ENCODE measurements at places on chromosomes 7 and 10.

- peak; percentile 79 for DNase-seq
Measured at GRCh38 chr7:51123322-51124019, 193.1 kb downstream of the COBL start.

- DNase-seq, result no peak
Measured at GRCh38 chr7:127813991-127814541, 162.1 kb downstream of the SND1 start.

DNA sequence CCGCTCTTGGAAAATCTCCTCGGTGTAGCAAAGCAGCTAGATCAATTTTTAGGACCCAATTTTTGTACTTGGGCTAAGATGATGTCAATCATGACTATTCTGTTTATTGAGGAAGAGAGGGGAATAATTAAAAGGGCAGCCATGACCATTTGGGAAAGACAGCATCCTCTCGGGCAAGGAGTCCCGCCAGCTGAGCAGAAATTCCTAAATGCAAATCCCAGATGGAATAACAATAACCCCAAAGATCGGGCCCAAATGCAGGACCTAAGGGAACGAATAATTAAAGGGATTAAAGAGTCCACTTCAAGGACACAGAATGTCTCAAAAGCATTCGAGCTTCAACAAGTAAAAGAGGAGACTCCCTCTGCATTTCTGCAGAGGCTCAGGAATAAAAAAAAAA is 18.7 kb downstream of the COL17A1 start:
- no peak for DNase-seq

- DNase-seq, result no peak
Measured at GRCh38 chr7:90828601-90829000, 232.5 kb downstream of the CDK14 start.

DNA sequence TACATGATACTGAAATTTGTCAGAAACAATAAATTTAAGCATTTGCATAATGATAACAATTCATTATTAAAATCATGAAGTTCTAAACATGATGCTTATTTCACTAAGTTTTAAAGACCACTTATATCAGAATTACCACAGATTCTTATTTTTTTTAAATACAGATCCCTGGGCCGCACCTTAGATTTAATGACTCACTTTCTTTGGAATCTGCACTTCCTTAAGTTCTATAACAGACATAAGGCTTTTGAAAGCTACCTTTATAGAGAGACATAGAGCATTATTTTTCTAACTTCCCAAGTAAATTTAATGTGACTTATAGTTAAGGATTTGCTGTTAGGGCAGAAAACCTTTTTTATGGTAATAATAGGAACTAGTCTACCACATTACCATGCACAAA is 214.9 kb downstream of the IPMK start:
- no peak for DNase-seq

- no peak for DNase-seq
Measured at GRCh38 chr7:80313716-80314115, 179.1 kb downstream of the GNAI1 start.

DNA sequence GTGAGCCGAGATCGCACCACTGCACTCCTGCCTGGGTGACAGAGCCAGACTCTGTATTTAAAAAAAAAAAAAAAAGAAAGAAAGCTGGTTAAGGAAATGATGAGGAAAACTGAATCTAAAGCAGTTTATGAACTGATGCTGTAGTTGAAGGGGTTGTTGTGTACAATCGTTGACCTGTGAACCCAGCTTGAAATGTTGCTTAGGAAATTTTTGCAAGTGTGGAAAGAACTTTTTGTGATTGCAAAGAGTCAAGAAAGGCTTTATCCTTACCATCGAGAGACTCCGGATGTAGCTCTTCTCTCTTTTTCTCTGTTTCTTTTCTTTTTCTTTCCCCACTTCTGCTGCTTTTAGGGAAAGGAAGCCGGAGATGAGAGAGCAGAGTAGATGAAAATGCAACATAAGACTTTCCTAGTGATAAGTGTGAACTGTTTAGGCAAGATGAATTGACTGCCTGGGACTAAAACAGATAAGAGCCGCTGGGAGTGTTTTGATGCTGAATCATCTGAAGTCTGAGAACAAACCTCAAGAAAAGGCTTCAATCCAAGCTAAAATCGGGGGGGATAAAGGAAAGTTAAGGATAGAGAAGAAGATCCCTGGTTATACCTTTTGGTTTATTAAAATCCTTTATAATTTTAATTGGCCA is 69.0 kb downstream of the TAF3 start:
- no peak for DNase-seq

GRCh38 chr10:132363921-132364593 is 32.1 kb downstream of the LRRC27 start:
- no peak for DNase-seq

DNA sequence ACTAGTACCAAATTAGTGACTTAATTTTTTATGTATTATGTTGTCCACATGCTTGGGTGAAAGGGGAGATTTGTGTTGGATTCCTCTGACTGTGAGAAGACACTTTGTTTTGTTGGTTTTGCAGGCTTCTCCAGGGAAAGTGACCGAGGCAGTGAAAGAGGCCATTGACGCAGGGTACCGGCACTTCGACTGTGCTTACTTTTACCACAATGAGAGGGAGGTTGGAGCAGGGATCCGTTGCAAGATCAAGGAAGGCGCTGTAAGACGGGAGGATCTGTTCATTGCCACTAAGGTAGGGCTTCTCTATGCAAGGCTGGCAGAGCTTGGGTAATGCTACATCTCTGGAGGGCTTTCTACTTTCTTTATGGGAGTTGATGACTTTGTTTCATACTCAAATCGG is 4.5 kb downstream of the AKR1E2 start:
- DNase-seq, result no peak

Measured in T1000 (cell line).